Omental fat pad (tissue), 4 donors: ENCODE measurements at places on chromosomes 6 and 20.

GRCh38 chr6:44166591-44167184 is 8.1 kb downstream of the CAPN11 start:
- no peak for DNase-seq

DNA sequence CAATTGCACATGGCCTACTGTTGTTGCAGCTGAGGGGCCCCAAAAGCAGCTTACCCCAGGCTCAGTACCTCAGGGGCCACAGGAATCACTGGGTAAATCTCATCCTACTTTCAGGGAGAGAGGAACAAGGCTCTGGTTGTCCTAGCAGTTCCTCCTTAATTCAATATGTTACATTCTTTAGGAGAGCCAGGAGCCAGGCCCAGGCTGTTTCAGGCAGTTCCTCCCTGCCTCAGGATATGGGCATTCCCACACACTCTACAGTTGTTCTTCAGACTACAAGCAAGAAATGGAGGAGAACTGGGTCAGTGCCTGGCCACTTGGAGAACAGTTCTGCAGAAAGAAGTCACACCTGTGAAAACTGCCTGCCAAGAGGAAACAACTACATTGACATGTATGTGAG is 9.6 kb upstream of the BTN3A2 start:
- DNase-seq = no peak

DNA sequence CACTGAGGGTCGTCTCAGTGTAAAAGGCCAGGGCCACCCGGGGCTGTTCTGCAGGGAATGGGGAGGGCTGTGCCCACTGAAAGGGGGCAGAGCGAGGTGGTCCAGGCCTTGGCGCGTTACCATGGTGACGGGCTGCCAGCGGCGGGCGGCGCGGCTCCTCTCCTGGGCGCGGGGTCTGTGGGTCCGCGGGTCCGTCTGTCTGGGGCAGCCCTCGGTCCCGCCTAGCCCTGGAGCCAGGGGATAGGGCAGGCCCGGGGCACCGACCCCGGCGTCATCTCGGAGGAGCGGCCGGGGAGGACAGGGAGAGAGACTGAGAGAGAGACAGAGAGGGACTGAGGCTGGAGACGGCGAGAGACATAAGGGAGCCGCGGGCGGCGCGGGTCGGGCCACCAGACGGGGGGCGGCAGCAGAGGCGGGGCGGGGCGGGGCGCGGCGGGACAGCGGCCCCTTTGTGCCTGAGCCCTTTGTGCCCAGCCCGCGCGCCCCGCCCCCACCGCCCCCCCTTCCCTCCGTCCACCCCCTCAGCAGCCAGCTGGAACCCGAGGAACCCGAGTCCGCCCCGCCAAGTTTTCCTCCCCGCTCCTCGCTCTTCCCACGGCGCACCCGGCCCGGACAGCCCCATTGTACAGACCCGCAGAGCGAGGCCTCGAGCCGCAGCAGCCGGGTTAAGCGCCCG is at the start of gene KIAA1755:
KIAA1755 (minus strand) TSS at position 358 of the 676 bp plus-strand sequence; CDS start at position 123, 235 bp downstream.
- DNase-seq = no peak

GRCh38 chr6:141026504-141026903 is 1106.2 kb upstream of the GJE1 start:
- DNase-seq = no peak

DNA sequence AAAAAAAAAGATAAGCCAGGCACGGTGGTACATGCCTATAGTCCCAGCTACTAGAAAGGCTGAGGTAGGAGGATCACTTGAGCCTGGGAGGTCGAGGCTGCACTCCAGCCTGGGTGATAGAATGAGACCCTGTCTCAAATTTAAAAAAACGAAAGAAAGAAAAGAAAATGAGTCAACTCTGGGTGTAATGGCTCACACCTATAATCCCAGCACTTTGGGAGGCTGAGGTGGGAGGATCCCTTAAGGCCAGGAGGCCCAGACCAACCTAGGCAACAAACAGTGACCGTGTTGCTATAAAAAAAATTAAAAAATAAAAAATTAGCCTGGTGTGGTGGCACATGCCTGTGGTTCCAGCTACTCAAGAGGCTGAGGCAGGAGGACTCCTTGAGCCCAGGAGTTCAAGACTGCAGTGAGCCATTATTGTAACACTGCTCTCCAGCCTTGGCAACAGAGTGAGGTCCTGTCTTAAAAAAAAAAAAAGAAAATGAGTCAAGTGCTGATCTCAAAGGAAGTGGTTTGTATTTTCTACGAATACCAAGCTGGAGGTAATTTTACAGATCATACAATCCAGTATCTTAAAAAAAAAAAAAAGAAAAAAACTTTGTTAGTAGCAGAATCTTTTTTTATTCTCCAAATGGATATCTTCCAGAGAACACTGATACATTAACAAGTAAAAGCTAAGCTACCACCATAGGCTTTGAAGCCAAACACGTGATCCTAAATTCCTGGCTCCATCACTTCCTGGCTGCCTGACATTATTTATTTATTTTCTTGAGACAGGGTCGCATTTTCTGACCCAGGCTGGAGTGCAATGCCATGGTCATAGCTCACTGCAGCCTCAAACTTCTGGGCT is 5.7 kb downstream of the COMMD7 start:
- DNase-seq = no peak

GRCh38 chr20:52922436-52922835 is 49.7 kb upstream of the TSHZ2 start:
- DNase-seq = no peak

GRCh38 chr6:84027340-84028181 is 6.0 kb upstream of the MRAP2 start:
- no peak for DNase-seq

- no peak for DNase-seq
These were observed 304.7 kb downstream of the FARS2 start for GRCh38 chr6:5565971-5566370.

GRCh38 chr20:2314759-2315439 is 19.1 kb downstream of the TGM3 start:
- no peak for DNase-seq

DNA sequence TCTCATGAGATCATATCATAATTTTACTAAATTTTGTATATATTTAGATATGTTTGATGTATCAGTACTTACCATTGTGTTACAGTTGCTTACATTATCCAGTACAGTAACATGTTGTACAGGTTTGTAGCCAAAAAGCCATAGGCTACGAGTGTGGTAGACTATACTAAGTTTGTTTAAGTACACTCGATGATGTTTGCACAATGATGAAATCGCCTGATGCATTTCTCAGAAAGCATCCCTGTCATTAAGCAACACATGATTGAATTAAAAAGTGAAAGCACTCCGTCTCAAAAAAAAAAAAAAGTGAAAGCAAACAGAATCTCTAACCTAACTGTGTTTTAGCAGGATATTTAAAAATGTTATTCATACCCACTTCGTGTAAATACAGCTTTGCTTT is 104.9 kb upstream of the TFAP2D start:
- DNase-seq = no peak

DNA sequence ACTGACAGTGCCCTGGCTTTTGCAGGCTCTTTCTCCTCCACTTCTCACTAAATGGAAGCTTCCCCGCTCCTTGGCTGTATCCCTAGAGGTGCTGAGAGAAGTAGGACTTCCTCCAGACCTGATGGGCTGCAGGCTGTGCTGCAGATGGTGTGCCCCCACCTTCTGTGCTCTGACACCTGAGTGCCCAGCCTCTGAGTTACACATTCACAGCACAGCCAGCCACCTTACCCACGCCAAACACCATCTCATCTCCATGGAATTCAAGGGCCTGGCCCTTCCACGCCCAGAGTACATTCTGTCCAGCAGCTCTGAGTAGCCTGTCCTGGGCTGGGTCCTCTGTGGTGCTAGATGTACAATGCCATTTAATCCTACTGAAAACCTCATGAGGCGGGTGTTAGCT is 5.3 kb downstream of the SFTA2 start:
- DNase-seq = no peak

DNA sequence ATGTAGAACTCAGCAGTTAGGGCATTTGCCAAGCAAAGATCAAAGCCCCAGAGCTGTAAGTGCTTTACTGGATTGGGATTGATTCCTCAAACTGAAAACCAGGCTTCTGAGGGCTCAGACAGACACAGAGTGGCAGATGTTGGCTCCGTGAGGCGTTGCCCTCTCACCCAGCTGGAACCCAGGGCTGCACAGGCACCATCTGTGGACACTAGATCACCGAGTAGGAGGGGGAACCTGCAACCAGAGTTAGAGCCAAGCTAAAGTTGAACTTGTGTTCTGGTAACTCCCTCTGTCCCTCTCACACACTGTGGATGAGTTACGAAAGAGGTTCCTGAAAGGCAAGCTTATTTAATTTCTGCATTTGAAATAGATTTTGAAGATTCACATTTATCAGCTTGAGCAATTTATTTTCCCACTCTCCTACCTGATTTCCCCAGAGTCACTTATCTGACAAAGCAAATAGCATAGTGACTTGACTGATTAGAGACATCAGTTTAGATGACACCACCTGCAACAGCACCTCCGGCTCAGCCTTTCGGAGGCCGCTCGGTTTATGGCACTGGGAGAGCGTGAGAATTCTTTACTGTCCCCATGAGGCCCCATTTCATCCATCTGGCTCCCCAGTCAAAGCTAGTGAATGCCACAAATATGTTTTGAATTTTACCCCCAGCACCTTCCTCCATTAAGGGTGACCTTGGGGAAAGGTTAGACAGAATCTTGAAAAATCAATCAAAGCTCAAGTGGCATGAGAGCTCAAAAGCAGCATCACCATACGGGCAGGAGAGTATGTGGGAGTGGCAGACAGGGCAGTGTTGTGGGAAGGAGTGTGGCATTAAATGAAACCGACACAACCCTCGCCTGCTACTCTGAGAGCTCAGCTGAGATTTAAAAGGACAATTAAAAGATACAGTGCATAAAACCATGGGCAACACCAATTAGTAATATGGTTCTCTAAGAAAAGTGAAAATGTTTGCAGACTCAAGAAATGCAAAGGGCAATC is 48.5 kb downstream of the RPF2 start:
- DNase-seq = no peak

DNA sequence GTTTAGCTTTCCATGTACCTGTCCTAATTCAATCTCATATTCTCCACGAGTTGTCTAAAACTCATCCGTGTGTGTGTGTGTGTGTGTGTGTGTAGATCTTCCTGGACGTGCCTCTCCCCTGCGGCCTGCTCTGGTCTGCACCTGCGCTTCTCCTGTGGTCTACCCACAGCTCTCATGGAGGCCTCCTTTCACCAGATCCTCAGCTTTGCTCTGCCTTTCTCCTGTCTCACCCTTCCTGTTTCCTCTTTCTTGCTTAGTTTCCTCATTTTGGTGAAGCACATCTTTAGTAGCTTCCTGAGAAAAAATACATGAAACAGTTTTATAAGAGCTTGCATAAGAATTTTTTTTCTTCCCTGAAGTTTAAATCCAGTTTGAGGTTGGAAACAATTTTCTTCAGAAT is 18.1 kb downstream of the SLX4IP start:
- DNase-seq = no peak
